ENCODE measurements at places on chromosomes 3 and 15.
A peak's percentile ranks its signal among the peaks of the same experiment; 100 is the strongest.

DNA sequence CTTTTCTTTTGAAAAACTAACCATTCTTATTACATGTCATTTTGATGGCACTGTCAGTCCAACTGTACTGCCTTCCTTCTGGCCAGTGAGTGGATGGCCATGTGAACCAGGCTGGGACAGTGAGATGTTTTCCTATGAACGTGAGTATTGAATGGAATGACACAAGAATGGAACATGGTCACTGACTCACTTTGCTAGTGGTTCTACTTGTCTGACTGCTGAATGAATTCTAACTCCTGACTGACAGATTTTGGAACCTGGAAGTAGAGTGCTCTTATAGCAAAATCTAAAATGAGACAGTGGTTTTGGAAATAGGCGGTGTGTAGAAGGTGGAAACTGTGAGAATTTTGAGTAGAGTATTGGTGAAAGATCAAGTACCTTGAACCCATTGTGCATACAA lies 606.9 kb upstream of the KCNMB2 start:
- no peak for DNase-seq

DNA sequence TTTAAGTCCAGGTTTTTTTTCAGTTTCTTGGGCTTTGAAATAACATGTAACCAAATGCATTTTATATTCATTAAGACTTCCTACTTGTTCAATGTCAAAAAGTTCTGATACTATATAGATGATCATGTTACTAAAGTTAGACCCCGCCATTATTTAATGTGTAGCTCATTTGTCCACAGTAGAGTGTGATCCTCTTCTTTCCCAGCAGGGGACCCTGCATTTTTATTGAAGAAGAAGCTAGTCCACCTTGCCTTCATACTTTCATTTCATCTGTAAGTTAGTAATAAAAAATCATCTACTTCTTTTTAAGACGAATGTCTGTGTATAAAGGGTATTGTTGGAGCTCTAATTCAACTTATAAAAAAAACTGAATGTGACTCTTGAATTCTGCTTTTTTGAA lies 404.6 kb downstream of the SI start:
- no peak for DNase-seq

GRCh38 chr3:65751123-65751700 lies 287.5 kb downstream of the MAGI1 start:
- no peak for DNase-seq

DNA sequence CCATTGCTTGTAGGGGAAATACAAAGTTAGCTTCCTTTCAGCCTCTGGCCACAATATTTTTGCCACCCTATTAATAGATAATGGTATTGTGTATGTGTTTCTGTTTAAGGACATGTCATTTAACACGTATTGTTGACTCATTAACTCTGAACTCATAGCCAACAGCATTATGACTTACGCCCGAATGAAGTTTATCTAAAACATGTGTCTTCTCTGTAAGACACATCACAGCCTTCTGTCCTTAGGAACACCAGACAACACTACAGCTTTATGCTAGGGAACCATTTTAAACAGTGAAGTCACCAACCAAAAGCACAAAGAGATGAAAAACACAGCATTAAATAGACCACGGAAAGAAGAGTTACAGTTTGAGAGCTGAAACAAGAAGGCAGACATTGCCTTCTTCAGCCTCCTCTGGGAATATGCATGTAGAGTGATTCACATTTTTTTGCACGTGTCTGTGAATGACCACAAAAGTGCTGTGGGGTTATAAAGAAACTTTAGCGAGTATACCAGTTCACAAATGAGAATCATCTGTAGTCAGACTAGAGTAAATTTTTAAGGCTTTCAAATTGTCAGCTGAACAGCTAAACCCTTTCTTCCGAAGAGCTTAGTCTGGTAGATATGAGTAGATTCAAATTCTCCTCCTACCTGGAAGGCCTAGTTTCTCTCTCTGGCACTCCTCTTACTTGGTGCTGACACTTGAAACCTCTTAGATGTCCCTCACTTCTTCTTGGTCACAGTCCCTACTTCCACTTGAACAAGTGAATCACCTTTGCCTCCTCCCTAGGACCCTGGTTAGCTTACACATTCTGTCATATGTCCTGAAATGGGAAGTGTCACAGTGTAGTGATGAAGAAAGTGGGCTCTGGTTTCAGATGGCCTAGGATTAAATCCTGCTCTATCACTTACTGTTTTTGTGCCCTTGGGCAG lies 32.2 kb downstream of the MCTP2 start:
- DNase-seq, result no peak

DNA sequence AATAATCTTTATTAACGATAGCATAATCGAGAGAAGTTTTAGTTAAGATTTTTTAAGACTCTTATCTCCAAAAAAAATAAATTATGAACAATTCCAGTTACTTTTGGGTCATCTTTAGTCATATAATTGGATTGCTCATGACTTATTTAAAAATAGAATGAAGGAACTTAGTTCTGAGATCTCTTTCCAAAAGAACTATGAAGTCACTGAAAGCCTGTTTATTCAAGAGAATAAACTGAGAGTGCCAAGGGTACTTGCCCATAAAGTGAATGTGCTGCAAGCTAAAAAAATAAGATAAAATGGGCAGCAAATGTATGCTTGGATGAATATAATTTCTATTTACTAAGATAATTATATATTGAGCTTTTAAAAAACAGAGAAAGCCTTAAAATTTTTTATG lies 176.5 kb upstream of the PLSCR5 start:
- DNase-seq, result no peak

DNA sequence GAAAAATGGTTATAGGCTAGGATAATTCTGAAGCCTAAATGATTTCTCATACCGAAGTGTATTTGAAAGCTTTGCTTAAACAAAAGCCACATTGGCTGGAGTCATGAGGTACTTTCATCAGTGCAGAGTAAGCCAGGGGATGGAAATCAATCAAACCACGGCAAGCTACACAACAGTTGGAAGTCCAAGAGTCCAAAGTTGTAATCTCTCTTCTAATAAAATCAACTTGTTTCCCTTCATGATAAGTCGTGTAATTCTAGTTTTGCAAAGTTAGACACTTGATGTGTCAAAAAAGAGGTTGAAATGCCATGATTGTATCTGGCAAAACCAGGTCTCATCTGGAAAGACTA lies 250.5 kb upstream of the VEPH1 start:
- no peak for DNase-seq

GRCh38 chr3:43296565-43296964 lies 10.2 kb downstream of the SNRK start:
- peak; percentile 17 for DNase-seq

DNA sequence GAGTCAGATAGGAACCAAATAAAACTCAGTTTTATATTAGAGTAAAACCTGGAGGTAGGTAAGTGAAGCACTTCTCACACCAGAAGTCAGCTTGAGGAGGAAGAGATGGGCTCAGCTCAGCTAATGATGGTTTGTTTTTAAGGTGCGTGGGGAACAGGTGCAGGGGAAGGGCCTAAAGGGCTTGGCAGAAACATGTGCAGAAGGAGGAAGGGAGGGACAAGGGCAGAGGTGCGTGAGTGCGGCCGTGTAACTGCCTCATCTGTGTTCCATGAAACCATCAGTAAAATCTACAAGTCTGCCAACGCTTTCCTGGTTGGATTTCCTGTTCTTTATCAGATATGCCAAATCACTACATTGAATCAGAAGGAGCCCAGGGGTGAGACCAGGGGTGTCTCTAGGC lies 19.9 kb downstream of the FYCO1 start:
- DNase-seq, result no peak

GRCh38 chr3:187927565-187927964 lies 182.3 kb upstream of the BCL6 start:
- DNase-seq, result no peak

DNA sequence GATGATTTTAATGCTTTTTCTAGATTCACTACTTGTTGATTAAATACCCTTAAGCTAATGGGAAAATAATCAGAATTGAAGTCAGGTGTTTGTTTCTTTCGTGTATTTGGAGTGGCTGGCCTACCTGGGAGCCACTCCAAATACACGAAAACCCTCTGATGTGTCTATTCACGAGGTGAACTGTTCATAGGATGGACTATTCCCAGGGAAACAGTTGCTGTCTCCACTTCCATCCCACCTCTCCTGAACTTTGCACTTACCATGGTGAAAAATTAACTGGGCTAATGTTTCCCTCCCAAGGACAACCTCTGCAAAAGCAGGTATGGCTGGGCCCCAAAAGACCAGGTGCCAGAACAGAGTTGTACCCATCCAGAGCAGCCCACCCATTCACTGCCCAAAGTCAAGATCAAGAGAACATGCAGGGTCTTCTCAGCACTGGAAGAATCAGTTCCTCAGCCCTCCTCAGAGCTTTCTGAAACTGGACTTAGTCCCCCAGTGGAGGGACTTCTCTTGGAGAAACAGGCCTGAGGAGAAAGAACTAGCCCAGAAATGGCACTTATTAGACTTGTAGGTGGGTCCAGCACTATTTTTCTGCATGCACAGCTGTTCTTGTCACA lies 2.9 kb upstream of the SMAD3 start:
- no peak for DNase-seq

DNA sequence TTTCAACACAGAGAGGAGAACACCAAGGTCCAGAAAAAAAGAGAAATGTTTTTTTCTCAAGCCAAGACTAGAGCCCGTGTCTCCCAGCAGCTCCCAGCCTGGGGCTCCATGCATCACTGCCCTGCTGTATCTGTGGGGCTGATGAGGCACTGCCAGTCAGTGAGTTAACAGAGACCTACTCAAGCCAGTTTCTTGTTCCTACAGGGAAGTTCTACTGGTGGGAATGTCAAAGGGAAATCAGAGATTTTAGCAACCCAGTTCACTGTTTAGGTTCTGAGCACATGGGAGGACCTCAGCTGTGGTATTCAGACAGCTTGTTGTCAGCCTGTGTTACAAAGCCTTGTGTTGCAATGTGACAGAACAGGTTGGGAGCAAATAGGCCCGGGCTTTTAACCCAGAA lies 234.3 kb downstream of the TLE3 start:
- no peak for DNase-seq

DNA sequence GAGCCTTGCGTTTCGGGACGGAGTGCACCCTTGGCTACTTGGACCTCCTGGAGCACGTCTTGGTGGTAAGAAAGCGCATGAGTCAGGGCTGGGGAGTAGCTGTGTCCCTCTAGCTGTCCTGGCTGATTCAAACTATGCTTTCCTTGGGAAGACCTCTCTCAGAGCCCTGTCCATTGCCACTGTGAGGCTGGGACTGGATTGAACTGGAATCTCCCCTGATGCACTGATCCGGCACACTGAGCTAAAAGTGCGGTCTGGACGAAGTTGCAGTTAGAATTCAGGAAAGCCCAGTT lies 232.6 kb upstream of the TPM1 start:
- no peak for DNase-seq

- no peak for DNase-seq
Observed at GRCh38 chr15:79337591-79337990, 26.7 kb downstream of the TMED3 start.

DNA sequence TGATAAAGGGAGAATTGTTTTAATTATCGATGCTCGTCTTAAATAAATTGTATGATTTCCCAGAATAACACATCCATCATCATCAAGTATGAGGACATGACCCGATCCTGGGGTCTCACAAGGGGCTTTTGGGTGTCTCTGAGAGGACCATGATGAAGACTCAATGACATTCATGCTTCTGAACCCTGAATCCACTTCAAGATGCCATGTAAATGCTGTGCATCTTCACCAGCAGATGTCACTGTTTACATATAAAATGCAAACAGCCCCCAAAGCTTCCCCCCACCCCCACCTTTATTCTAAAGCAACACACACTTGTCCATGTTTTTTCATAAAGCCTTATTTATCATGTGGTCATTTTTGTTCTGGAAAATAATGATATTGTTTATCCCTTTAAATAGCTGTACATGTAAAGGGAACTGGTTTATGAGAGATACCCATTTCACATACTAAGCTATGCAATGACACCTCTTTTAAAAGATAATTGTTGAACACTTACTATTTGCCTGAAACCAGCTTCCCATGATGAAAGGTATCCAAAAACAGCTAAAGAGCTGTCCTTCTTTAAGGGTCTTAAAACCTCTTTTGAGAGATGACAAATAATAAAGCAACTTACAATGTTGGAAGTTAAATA lies 69.7 kb upstream of the UBE3A start:
- DNase-seq, result no peak

DNA sequence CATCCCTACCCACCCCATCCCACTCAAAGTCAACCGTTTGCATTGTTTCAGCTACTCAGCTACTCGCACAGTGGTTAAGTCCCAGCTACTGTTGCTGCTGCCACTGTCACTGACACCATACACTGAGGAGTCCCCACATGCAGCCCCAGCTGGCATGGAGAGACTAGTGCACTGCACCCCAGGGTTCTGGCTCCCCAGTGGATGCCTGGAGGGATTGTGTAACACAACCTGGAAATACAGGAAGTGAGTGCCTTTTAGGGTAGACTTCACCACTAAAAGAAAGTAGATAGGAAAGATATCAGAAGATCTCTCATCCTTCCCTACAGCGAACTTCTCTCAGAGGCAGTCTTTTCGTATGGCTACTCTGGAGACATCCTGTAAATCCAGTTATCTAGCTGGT lies 169.2 kb upstream of the STRIT1 start:
- no peak for DNase-seq

- DNase-seq, result no peak
Observed at GRCh38 chr3:45670436-45670835, 18.8 kb upstream of the SACM1L start.

DNA sequence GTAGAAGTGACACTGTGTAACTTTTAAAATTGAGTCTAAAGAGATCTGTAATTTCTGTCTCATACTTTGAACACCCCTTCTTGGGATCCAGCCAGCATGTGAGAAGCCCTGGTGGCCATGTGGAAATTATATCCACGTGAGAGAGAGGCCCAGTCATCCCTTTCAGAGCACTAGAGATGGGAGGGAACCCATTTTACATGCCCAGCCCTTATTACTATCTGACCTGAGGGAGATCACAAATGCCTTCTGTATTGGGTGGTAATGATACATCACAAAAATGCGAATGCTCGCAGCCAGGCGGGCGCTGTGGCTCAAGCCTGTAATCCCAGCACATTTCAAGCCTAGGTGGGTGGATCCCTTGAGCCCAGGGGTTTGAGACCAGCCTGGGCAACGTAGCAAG lies 27.3 kb upstream of the TRAK1 start:
- no peak for DNase-seq

DNA sequence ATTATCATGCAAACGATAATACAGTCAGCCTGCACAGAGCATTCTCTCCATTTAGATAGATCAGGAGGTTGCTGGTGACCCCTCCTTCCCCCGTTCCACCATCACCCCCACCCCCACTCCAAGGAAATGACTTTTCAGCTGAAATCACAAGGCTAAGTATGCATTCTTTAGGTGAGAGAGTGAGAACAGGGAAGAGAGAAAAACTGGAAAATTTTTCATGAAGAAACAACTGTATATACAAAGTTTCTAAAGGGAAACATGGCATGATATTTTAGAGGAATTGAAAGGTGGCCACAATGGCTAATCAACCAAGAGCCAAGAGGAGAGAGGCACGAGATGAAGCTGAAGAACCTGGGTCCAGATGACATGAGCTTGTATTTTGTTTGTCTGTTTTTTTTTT lies 22.2 kb downstream of the BCL2A1 start:
- no peak for DNase-seq
